ENCODE measurements at places on chromosomes 5 and 9.

DNA sequence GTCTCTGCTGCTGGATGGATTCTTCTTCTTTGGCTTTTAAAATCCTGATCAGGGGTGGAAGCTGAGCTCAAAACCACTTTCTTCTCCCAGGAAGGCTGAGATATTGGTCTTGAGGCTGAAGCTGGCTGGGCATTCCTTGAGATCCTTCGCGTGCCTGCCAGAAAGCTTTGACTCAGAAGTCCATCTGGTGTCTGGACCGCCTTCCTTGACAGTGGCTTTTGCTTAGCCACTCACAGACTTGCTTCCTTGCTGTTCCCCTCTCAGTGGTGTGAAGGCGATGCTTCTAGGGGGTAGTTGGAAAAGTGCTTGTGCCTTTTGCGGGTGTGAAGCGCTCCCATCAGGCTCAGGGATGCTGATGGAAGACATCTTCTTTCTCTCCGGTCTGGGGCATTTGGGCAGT, 45.9 kb downstream of the RGS3 start:
- DNase-seq, result no peak

GRCh38 chr5:1502046-1502736, 21.6 kb downstream of the LPCAT1 start:
- DNase-seq, result no peak

GRCh38 chr5:135578305-135578684, 496 bp downstream of the CXCL14 start:
- DNase-seq, result no peak

DNA sequence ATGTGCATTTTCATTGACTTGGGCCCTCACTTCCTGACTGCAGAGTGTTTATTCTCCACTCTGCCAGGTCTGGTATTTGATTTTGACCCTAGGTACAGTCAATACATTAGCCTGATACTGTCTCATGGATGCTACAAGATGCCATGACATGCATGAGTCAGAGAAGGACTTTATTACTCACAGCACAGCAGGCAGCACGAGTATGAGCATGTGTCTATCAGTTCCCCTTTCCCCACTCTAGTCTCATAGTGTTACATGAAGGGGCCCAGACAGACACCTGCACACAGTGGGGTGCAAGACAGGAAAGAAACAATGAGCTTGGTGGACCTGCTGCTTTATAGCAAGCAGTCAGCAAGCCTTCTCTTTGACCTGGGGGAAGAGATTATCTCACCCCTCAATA, 19.6 kb downstream of the ITGA2 start:
- no peak for DNase-seq

DNA sequence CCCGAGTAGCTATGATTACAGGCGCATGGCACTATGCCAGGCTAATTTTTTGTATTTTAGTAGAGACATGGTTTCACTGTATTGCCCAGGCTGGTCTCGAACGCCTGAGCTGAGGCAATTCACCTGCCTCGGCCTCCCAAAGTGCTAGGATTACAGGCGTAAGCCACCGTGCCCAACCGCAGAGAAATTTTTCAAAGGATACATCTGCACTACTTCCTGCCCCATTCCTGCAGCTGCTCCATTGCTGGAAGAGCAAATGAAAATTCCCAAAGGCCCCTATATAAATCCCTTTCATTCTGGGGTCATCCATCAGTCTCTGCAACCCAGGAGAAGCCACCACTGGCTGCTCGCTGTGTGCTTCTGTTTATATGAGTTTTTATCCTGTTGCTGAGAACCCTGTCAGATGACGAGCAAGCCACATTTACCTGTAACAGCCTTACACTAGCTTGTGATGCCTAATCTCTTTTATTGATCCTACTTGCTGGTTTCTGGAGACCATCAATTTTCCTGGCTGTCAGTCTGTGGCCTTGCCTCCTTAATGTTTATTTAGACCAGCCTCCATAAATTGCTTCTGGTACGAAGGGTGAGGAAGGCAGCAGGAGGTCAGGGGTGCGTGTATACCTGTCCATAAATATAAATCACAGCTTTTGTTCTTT, 925.3 kb downstream of the TLE4 start:
- no peak for DNase-seq

DNA sequence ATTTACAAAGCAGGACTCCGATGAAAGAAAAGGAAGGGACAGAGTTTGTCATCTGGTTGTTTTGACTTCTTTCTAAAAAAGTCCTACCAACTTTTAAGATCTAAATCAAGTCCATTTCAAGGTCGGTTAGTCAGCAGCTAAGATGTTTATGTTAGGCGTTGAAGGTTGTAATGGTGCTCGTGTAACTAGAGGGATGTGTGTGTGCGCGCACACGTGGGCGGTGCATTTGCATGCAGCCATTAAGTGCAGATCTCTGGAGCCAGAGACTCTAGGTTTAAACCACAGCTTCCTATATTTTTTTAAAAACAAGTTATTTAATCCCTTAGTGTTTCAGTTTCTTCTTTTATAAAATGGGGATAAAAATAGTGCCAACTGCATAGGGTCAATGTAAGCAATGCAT, 77.0 kb upstream of the SMIM32 start:
- DNase-seq, result no peak

- no peak for DNase-seq
These were observed 237.7 kb downstream of the SH3GL2 start for GRCh38 chr9:17816431-17817027.

Measured in brain pericyte (primary cell).